Endothelial cell of umbilical vein (primary cell): ENCODE measurements at places on chromosomes 5 and 9.

DNA sequence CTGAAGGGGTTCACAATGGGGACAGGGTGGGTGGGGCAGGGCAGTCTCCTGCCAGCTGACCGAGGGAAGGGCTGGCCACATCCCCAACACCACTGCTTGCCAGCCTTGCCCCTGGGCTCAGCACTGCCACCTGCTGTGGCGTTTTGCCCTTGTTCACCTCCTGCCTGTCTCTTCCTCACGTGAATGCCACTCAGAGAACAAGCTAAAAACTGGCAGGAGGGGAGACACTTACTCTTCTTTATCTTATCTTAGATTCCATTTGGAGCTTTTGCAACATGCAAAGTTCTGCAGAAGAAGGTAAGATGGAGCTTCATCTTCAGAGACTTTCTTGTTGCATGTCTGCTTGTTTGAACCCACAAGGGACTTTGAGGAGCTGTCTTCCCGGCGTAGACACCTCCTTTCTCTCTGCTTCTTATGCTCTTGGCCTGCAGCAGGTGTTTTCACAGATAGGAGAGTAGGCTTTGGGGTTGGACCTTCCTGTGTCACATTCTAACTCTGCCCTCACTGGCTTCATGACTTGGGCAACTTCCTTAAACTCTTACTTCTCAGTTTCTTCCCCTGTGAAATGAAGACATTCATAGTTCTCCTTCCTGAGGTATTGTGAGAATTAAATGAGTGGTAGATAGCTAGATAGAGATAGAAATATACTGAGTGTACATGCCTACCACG lies 4.1 kb downstream of the LRSAM1 start:
- no peaks in the 10 kb centered on the region for H3K36me3 ChIP-seq
- DNase-seq, result peak; percentile 10
- no peak overlapping the region for H3K27ac ChIP-seq
- H3K4me1 ChIP-seq, result peaks cover 6% of the 10 kb centered on the region
- H3K4me3 ChIP-seq, result no peak overlapping the region

GRCh38 chr5:91957666-91958065 lies 574.5 kb upstream of the ARRDC3 start:
- H3K27ac ChIP-seq, result no peak overlapping the region
- H3K36me3 ChIP-seq, result no peaks in the 10 kb centered on the region
- H3K4me3 ChIP-seq, result no peak overlapping the region
- H3K4me1 ChIP-seq, result no peaks in the 10 kb centered on the region

GRCh38 chr5:145830594-145830993 lies 4.5 kb downstream of the PRELID2 start:
- no peaks in the 10 kb centered on the region for H3K36me3 ChIP-seq
- no peak overlapping the region for H3K4me3 ChIP-seq
- DNase-seq, result no peak
- no peaks in the 10 kb centered on the region for H3K27me3 ChIP-seq
- H3K27ac ChIP-seq, result no peak overlapping the region

DNA sequence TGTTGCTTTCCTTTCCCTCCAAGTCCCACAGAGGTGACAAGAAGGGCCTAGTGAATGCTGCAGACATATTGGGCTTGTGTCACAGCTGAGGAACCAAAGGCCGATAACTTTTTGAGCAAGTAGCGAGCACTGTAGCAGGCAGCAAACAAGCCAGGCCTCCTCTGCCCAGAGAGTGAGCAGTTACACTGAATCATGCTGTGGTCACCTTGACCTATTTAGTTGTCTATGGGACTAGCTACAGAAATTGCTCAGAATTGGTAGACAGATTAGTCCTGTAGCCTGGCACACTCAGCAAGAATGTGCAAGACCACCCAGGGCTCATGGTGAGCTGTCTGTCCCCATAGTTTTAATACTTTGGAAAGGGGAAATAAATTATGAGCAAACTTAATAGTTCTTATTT lies 25.2 kb downstream of the ZCCHC9 start:
- no peaks in the 10 kb centered on the region for H3K4me1 ChIP-seq
- no peaks in the 10 kb centered on the region for H3K27me3 ChIP-seq
- DNase-seq, result no peak
- no peak overlapping the region for H3K27ac ChIP-seq

- no peaks in the 10 kb centered on the region for H3K4me1 ChIP-seq
- H3K27me3 ChIP-seq, result peaks cover 3% of the 10 kb centered on the region
- no peak overlapping the region for H3K27ac ChIP-seq
Observed at GRCh38 chr5:133534566-133534965, 77.8 kb downstream of the FSTL4 start.

DNA sequence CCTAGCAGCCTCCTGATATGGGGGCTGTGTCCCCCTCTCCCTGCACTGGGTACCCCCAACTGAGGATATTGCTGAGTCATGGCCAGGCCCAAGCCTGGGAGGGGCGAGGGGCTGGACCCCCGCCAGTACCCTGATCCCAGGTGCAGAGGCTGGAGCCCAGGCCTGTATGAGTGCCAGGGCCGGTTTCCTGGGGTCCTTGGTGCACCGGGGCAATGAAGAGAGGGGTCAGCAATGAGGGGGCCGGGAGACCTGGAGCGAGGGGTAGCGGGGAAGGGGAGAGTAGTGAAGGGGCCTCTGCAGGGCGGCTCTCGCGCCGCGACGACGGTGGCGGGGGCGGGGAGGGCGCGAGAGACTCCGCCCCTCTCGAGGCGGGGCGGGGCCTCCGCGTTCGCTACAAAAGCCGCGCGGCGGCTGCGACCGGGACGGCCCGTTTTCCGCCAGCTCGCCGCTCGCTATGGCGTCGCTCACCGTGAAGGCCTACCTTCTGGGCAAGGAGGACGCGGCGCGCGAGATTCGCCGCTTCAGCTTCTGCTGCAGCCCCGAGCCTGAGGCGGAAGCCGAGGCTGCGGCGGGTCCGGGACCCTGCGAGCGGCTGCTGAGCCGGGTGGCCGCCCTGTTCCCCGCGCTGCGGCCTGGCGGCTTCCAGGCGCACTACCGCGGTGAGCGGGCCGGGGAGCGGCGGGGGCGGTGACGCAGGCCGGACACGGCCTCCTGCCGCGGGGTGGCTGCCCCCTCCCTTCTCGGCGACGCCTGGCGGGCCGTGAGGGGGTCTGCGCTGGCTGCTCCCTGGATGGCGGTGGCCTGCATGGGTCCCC lies at the start of gene SQSTM1:
TSS of gene SQSTM1 (plus strand) at position 423 of the 815 bp plus-strand sequence. CDS start at position 455, 32 bp downstream.
- peaks cover 22% of the 10 kb centered on the region for H3K36me3 ChIP-seq
- H3K4me1 ChIP-seq, result peaks cover 37% of the 10 kb centered on the region
- peak within 1 kb of the TSS; percentile 49 for H3K4me3 ChIP-seq
- H3K27me3 ChIP-seq, result no peaks in the 10 kb centered on the region
